ENCODE measurements at places on chromosomes 13 and 19.

GRCh38 chr13:94058821-94059360, 420.6 kb downstream of the DCT start:
- DNase-seq: no peak

GRCh38 chr13:58712191-58712590, 1080.6 kb downstream of the PCDH17 start:
- DNase-seq: no peak

DNA sequence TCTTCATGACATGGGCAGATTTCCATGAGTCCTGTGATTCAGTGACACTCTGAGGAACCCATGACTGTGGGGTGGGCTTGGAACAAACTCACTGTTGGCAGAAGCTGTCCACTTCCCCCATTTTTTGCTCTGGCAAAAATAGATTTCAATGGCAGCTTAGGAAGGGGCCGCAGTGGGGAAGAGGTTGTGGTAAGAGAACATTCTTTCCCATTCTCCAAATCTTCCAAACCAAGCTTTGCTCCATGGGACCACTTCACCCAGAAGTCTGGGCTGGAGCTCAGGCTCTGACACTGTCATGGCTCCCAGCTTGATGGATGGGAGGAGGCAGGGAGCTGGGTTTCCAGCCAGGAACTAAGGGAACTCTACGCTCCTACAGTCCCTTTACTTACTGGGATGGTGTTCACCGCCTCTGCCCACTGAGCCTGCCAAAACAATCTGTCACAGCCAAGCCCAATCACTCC, 24.9 kb upstream of the MEDAG start:
- no peak for DNase-seq

DNA sequence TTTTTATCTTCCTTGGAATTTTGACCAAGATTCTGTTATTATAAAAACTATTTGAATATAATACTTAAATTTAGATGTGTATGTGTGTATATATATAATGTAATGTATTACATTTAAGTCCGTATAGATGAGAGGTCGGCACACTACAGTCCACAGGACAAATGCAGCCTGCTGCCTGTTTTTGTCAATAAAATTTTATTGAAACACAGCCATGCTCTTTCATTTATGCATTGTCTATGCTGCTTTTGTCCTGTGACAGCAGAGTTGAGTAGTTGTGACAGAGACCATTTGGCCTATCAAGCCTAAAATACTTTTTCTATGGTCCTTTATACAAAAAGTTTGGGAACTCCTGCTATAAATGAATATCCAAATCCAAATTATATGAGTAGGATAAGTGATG, 69.7 kb downstream of the PCCA start:
- DNase-seq: no peak

DNA sequence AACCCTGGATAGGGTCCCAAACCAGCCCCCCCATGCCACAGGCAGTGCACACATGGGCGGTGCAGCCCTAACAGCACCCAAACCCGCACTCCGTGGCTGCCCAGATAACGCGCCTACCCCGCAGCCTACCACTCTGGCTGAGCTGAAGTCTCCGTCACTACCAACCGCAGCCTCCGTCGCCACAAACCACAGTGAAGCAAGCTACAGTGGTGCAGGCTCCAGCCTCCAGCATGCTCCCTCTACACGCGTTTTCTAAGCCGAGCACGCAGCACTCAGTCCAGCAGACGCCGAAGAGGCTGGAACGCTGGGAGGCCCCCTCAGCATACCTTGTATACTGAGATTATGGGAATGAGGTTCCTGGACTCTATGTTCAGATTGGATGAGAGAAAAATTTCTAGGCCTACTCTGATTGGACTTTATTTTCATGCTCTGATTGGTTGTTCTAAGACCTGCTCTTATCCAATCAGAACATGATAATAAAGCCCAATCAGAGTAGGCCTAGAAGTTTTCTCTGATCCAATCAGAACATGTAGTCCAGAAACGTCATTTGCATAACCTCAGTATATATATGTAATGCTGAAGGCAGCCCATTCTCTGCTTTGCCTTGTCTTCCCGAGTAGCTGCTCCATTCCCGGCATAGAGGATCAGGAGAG, 56.7 kb upstream of the C1QTNF9B start:
- DNase-seq: no peak

GRCh38 chr19:41355802-41356201, 2.1 kb upstream of the TGFB1 start:
- no peak for DNase-seq
